ENCODE measurements at places on chromosomes 2 and 18. TPM values are rescaled to one million over a fixed set of nuclear protein-coding genes. Genes with fewer than 3 reads are reported as not detected.

DNA sequence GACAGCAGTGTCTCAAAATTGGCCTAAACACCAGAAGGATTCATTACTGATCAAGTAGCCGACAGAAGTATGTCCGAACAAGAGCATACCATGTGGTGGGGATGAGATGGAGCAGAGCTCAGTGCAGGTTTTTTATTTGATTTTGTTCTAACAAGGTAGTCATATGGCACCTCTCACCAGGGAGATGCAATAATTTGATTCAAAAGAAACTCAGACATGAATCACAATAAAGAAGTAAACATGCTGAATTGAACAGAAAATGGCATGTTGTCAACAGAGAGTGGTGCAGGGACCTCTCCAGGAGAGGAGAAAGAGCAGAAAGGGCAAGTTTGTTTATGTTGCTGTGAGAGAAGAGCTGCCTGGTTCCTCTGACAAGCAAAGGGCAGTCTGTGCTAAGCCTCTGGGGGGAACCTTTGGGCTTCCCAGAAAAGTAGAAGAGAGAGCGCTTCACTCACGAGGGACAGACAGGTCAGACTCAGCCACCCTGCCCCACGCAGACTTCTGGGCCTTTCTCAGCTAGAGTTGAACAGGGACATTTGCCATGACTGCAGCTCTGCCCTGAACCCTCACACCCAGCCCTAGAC, 351.3 kb upstream of the RAB12 start:
- DNase-seq: no peak

DNA sequence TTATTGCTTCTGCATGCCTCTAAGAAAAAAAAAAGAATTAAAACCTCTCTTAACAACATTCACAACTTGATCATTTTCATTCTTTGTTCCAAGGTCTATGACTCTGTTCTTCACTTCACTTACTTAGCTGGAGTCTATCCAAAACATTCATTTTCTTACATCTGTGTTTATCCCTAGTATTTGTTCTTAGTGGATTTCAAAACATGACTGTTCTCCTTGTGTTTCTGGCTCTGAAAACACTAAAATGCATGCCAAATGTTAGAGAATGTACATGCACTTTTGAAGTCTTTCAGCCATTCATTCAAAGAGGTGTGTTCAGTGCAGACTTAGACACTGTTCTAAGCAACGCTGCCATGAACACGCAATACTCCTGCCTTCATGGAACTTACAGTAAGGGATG, 138.8 kb downstream of the CNTNAP5 start:
- peak; percentile 9 for DNase-seq

GRCh38 chr2:6069381-6069780, 377.2 kb downstream of the SOX11 start:
- peak; percentile 11 for DNase-seq

GRCh38 chr2:209476367-209477208, 52.7 kb downstream of the MAP2 start:
- peak; percentile 42 for DNase-seq

DNA sequence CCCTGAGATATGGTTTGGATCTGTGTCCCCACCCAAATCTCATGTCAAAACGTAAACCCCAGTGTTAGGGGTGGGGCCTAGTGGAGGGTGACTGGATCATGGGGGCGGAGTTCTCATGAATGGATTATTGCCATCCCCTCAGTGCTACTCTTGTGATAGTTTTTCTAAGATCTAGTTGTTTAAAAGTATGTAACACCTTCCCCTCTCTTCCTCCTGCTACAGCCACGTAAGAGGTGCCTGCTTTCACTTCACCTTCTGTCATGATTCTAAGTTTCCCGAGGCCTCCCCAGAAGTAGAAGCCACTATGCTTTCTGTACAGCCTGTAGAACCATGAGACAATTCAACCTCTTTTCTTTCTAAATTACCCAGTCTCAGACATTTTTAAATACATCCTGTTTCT, 16.9 kb downstream of the PUM2 start:
- DNase-seq: no peak

DNA sequence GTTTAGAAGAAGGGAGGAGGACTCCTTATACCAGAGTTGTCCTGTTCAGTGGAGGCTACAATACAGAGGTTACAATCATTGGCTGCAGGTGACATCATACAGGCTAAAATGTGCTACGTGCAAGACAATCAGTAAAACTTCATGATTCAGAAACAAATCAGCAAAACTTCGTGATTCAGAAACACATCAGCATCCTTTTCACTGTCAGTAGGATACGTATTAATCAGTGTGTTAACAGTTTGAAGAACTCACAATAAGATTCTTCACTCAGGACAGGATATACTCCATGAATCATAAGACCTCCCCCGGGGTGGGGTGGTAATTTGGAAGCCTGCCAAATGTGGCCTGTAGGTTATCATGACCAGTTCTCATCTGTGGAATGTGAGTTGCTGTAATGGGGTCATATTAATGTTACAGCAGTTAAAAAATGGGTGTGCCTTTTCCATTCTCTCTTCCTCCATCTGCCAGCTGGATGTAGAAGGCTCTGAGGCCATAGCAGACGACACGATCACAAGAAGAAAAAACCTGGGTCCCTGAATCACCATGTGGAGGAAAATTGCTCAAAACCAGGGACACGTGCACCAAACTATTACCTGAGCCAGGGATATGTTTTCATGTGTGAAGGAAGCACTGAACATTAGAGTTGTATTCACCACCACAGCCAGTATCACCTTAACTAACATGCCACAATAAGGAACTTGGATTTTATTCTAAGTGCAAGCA, 134.8 kb upstream of the CREB1 start:
- no peak for DNase-seq

DNA sequence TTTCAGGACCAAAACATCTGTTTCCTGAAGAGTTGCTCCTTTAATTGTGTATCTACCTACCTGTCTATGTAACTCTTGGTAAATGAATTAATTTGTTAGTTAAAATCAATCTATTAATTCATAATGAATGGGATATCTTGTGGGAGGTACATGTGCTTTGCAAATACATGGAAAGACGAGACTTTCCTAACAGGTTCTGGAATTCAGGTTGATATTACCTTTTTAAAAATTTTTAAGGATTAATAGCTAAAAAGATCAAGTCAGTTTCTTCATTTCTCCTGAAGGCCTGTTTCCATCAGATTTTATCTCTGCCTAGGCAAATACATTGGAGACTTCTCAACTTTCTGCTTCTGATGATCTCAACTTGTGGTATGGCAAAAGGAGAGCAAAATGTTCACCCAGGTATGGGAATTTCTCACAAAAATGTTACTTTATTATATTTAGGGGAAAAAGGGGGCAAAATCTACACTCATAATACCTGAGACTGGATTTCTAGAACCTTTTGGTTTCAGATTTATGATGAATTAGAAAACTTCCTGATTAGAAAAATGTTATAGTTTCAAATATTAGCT, 7.4 kb downstream of the TFPI start:
- no peak for DNase-seq

DNA sequence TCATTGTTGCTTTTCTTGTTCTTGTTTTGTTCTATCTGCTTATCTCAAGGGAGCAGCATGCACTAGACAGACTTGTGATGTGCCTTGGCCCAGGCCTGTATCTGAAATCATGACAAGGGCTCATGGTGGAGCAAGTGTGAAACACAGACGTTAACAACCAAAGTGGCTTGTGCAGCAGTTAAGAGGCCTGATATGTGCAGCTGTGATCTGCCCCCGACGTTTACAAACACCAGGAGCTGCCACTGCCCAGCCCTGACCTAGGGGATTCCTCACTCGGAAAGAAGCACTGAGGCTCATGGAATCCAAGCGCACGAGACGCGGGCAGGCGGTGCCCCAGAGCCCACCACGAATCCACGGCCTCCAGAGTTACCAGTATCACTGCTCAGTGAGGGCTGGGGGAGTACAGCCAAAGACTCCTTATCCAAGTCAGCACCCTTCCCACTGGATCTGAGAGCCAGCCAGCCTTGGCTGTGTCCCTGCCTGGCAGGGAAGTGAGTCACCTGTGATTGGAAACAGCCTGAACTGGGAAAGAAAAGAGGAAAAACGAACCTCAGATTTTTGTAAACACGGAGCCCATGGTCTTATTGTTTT, 62.3 kb upstream of the SNTG2 start:
- no peak for DNase-seq

GRCh38 chr2:170206246-170206645, 28.3 kb downstream of the MYO3B start:
- no peak for DNase-seq

- no peak for DNase-seq
Observed at GRCh38 chr2:158501301-158501700, 44.5 kb downstream of the PKP4 start.

Gene IL36B
- not detected for polyA plus RNA-seq

GRCh38 chr18:44325903-44326635, 354.6 kb upstream of the SETBP1 start:
- DNase-seq: peak; percentile 55

Gene PTPN4
- 15.0 TPM for polyA plus RNA-seq

DNA sequence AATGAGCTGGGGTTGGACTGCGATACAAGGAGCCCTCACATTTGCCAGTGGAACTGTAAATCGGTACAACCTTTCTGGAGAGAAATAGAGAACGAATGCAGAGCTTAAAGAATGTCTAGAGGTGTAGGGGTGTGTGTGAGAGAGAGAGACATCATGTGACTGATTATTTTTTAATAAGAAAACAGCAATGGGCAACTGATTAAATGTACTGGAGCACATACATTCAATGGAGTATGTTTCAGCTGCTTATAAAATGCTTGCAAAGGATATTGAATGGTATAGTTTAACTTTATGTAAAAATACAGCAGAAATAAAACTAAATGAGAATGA, 391 bp upstream of the TMEM17 start:
- DNase-seq: no peak

GRCh38 chr18:42617221-42617620, 498.3 kb downstream of the RIT2 start:
- DNase-seq: peak; percentile 63

- DNase-seq: peak; percentile 17
Observed at GRCh38 chr2:150483532-150483931, 3.9 kb downstream of the RND3 start.

Gene UGT1A5
- not detected for polyA plus RNA-seq

Gene FAM136A
- 40.3 TPM for polyA plus RNA-seq

GRCh38 chr2:236871500-236872001, 214.1 kb upstream of the COPS8 start:
- peak; percentile 95 for DNase-seq

Gene FAM124B
- 6.9 TPM for polyA plus RNA-seq

Gene ADAM23
- polyA plus RNA-seq: 10.3 TPM

Data from muscle of back (tissue), 13 donors.